ENCODE measurements at places on chromosomes 6 and 20.

- DNase-seq = no peak
Measured at GRCh38 chr20:23059846-23060245, 10.4 kb upstream of the THBD start.

DNA sequence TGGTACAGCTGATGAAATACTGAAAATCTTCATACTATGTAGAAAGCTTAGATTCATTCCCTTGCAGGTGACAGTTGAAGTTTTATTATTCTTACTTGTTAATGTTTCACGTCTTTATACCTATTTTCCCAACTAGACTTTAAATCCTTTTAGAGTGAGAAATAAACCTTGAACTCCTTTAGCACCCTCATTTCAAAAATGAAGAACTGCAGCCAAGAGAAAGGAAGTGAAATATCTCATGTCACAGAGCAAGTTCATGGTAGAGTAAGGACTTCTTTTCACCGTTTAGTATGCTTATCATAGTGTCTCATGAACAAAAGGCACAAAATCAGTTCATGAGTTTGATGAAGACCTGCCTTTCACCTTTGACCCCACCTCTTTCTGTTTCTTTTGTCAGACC is 38.5 kb downstream of the ORC3 start:
- no peak for DNase-seq

GRCh38 chr6:106163966-106164877 is 78.1 kb downstream of the PRDM1 start:
- DNase-seq = peak; percentile 48

DNA sequence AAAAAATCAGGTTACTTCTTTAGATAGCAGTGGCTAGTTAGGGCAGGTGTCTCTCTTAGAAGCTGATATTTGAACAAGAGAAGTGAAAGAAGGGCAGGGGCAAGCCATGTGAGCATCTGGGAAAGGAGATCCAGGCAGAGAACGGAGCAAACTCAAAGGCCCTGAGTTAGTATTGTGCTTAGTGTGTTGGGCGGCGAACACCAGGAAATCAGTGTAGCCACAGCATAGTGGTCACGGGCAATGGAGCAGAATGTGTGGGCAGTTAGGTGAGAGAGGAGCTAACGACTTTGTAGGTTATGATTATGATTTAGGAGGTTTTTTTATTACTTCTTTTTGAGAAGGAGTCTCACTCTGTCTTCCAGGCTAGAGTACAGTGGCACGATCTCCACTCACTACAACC is 229.3 kb downstream of the TMEM242 start:
- DNase-seq = no peak

- DNase-seq = no peak
Measured at GRCh38 chr6:15380351-15380750, 134.5 kb downstream of the JARID2 start.

GRCh38 chr6:141077355-141078333 is 1055.1 kb upstream of the GJE1 start:
- no peak for DNase-seq

DNA sequence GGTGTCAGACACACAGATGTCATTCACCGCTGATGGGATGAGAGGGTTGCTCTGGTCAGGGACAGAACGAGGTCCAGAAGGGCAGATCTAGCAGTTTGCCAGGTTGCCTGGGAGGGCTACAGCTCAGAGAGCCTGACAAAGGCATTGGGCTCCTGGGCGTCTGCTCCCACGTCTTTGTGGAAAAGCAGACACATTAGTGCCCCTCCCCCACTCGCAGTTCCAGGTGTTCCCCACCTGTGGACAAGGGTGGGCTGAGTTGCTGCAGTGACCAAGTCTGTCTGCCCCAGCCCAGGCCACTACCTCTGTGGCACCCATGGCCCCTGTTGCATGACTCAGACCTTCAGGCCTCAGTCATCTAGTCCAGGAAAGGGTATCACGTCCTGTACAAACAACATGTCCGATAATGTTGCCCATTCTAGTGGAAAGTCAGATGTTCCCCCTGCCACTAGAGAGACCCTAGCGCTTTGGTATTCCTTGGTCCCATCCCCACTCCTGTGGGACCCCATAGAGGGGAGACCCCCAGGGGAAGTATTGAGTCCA is 37.4 kb downstream of the WRNIP1 start:
- DNase-seq = no peak

DNA sequence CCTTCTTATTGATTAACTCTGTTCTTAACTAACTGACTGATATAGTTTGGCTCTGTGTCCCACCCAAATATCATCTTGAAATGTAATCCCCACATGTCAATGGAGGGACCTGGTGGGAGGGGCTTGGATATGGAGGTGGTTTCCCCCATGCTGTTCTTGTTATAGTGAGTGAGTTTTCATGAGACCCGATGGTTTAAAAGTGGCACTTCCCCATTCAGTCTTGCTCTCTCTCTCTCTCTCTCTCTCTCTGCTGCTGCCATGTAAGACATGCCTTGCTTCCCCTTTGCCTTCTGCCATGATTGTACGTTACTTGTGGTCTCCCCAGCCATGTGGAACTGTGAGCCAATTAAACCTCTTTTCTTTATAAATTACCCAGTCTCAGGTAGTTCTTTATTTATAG is 81.8 kb upstream of the SPACA1 start:
- no peak for DNase-seq

DNA sequence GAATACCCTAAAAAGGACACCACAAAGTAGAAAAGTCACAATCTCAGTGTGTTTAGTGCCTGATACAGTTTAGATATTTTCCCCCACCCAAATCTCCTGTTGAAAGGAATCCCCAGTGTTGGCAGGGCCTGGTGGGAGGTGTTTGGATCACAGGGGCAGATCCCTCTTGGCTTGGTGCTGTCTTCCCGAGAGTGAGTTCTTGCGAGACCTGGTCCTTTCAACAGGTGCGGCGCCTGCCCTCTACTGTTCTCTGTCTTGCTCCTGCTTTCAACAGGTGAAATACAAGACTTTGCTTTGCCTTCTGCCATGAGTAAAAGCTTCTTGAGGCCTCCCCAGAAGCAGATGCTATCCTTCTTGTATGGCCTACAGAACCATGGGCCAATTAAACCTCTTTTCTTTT is 534.3 kb upstream of the NRSN1 start:
- no peak for DNase-seq

DNA sequence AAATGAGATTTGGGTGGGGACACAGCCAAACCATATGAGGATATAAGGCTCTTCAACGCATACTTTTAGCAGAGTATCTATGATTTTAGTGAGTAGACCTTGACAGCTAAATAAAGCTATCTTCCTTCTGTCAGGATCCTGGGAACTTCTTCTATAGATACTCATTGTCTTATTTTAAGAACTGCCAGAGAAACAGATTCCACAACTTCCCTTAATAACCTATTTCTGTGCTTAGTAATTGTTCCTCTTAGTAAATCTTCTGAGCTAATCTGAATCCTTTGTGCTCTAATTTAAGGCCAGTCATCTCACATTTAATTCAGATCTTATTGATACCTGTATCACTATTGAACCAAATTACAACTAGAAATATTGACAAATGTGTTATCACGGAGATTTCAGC is 64.0 kb upstream of the CEP85L start:
- no peak for DNase-seq

GRCh38 chr6:66321017-66321416 is 614.0 kb upstream of the EYS start:
- DNase-seq = no peak

GRCh38 chr20:45872626-45873025 is 8.4 kb upstream of the ZSWIM1 start:
- no peak for DNase-seq

- no peak for DNase-seq
Measured at GRCh38 chr20:23646106-23646873, 8.5 kb upstream of the CST3 start.

DNA sequence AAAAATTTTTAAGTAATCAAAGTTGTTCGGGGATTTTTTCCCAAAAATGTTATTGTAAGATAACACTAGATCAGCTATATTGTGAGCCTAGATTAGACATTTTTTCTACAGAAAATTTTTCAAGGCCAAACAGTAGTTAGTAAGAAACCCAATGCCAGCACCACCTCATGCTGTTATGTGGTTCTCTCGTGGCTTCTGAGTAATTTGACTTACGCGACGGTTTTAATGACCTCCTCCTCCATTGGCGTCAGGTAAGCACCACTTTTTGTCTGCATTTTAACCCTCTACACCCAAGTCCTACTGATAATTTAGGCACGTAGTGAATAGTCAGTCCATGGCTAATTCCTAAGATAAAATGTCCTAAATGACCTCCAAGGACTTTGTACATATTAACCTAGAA is 9.7 kb downstream of the RPS6KA2 start:
- DNase-seq = no peak

GRCh38 chr20:2745936-2746635 is 53.5 kb downstream of the EBF4 start:
- no peak for DNase-seq

GRCh38 chr6:45476341-45476740 is 98.6 kb upstream of the SUPT3H start:
- no peak for DNase-seq

GRCh38 chr20:35003211-35004031 is 47.8 kb downstream of the MYH7B start:
- DNase-seq = no peak

DNA sequence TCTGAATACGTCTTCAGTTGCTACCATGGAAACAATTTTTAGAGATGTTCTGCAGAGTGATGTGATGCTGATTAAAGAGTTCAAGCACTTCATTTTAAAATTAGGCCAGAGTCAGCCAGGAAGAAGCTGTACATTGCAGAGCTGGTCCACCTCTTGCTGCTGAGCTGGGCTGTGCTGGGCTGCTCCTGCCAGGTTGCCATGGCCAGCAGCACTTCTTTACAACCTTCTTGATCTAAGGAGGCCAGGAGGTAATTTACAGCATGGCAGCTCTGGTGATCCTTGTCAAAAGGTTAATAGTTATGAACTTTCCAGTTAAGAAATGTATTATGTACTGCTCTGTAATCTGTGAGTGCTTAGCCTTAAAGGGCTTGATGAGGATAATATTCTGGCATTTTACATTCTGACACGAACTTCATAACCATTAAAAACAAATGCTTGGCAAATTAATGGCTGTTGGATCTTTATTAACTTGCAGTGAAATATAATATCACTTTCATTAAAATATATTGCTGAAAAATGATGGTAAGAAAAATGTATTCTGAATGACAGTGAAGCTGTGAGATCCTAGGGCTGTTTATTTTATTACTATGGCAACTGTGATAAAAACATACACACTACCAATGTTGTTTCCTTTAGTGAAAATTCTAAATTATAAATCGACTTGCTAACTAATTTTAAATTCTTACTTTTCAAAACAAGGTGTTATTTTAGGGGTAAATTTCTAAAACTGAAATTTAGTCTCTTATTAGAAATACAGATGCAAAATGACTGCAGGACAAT is 259.7 kb downstream of the RFPL4B start:
- no peak for DNase-seq

DNA sequence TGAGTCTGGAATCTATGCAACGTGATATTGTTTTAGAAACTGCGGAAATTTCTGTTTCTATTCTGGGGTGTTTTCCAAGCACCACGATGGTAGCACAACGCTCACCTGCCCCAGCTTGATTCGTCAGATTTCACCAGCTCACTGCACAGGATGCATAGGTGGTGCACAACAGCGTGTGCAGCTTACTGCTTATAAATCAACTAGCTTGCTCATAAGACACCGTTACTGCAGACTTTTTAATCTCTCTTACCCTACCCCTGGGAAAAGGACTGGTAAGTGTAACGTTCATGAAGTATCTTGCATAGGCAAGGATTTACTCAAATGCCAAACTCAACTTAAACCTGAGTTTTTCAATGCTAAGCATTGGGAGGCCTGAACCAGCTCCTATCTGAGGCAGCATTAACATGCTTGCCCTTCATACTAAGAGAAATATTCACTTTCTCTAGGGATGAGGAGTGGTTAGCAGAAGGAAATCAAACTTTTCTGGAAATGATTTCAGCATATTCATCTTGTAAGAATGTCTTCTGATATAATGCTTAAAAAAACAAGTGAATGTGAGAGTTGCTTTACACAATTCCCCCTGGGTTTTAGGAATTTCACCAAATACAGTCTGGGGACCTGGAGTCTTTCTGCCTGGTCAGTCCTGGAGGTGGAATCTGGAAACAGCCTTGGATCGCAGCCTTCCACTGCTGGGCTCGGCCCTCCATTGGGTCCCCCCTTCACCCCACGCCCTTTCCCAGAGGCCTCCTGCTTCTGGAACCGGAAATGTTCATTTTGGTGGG is 100.6 kb downstream of the DACT2 start:
- no peak for DNase-seq

DNA sequence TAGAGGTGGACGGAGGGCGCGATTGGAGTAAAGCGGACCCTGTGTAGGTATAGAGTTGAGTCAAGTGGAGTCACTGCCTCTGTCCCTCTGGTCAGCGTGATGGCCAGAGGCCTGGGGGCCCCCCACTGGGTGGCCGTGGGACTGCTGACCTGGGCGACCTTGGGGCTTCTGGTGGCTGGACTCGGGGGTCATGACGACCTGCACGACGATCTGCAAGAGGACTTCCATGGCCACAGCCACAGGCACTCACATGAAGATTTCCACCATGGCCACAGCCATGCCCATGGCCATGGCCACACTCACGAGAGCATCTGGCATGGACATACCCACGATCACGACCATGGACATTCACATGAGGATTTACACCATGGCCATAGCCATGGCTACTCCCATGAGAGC is 479 bp downstream of the SLC39A7 start:
- no peak for DNase-seq

DNA sequence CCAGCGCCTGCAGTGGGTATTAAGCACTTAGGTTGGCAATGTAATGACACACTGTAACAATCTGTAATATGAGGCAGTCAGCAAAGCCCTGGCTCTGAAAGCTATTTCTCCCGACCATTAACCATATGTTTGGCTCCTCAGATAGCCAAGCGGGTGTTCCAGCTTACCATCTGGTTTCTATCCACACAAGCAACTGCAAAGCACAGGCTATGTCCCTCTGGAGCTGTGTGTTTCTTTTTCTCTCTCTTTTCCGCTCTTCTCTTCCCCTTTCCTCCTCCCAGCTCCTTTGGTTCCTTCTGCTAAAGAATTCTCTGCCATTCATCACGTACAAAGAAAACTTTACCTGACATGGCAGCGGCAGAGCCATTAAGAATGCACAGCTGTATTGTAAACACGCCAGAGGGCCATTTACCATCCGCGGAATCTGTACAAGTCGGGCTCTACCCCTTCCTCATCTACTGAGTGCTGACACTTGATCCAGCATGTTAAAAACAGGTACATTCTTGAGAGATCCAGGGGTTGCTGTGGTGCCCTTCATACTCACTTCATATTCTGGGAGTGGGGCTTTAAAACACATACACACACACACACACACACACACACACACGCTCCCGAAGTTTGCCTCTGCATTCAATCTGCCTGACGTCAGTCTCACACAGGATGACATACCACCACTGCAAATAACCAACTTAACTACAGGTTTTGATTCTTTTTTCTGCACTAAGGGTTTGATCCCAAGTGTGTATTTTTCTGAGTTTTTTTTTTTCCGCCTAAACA is 77.2 kb downstream of the BACH2 start:
- DNase-seq = peak; percentile 79

DNA sequence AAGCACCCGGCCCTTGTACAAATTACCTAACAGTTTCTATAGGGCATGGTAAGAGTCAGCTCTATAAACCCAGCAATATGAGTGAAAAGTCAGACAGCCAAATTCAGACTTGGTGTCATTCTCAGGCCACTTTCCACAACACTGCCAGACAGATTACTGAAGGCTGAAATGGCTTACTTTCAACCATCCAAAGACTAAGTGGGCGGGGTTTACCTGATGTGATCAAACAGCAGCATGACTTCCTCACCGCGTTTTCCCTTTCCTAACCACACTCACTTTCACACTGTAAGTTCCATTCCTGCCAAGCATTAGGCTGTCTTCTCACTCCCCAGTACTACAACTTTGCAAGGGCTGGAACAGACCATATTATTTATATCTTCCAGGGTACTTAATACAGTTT is 85.9 kb downstream of the SMLR1 start:
- no peak for DNase-seq

All from AG09319 (cell line).